ENCODE measurements at places on chromosomes 4 and X. TPM values are rescaled to one million over a fixed set of nuclear protein-coding genes. Genes with fewer than 3 reads are reported as not detected.

- peak; percentile 87 for DNase-seq
Measured at GRCh38 chr4:14168919-14169318, 541.4 kb upstream of the BOD1L1 start.

DNA sequence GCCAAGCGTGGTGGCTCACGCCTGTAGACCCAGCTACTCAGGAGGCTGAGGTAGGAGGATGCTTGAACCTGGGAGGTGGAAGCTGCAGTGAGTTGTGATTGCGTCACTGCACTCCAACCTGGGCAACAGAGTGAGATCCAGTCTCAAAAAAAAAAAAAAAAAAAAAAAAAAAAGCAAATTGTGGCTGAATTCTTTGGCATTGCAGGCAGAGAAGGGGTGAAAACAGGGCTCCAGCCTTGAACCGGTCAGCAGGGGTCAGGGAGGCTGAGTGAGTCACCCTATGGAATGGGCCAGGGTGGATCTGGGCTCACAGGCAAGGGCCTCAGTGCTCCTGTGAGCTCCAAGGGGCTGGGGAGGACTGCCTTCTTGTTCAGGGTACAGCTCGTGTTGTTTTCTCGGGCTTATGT lies 13.2 kb upstream of the FAM3A start:
- no peak for DNase-seq

DNA sequence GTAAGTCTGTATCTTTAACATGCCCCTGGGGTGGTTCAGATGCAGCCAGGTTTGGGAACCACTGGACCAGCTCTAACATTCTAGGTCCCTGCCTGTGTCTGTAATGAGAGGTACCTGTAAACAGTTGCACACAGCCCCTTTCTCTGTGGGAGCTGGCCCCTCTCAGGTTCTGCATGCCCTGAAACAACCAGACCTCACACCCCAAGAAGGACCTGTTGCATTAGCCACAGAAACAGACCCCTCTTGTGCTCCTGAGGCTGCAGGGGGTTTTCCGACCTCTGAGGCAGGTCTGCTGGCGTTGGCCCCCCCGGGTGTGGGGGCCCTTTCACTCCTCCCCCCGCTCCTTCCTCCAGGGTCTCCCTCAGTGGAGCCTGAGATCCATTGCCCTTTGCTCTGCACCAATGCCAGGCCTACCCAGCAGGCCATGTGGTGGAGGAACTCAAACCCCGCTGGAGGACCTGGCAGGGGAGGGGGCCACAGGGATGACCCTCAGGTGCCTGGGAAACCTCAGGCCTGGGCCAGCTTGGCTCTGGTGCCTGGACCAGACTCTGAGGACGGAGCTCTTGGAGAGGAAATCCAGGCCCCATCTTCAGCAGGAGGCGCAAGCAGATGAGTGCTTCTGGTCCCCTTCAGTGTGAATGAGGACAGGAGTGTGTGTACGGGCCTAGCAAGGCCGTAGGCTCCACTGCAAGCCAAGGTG lies 61.4 kb upstream of the PJA1 start:
- DNase-seq = no peak

- DNase-seq = no peak
Measured at GRCh38 chrX:70096052-70096451, 33.8 kb downstream of the OTUD6A start.

DNA sequence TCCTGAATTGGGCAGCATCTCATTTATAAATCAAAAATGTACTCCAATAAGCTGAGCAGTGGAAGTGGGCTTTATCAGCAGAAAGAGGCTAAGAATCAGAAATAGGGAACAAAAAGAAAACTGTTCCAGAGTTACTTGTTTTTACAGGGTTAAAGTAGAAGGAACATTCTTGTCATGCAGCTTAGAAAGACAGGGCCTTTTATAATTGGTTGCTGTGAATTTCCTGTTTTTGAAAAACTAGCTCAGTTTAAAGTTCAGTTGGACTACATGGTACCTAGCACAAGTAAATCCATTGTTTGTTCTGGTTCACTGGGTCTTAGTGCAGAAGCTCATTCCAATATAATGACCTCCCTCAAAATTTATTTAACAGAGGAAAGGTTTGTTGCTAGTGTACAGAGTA lies 200.8 kb downstream of the GRIA2 start:
- no peak for DNase-seq

DNA sequence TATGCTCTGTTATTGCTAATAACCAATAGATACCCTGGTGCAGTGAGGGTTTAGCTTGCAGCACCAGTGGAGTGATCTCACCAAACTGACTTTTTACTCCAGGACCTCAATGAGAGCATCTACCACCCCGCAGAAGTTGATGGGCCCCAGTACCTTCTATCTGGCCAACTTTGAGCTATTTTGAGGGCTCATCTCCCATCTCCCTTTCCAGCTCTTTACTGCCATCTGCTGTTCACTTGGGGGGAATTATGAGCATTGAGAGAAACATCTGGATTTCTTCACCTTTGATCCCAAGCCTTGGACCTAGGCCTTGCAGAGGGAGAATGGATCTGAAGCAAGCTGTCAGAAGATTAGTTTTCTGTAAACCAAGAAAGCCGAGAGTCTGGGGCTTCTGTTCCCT lies 143.6 kb downstream of the TMEM164 start:
- no peak for DNase-seq

Gene TCP11X2
- not detected for total RNA-seq

Gene MAGEB10
- not detected for total RNA-seq

DNA sequence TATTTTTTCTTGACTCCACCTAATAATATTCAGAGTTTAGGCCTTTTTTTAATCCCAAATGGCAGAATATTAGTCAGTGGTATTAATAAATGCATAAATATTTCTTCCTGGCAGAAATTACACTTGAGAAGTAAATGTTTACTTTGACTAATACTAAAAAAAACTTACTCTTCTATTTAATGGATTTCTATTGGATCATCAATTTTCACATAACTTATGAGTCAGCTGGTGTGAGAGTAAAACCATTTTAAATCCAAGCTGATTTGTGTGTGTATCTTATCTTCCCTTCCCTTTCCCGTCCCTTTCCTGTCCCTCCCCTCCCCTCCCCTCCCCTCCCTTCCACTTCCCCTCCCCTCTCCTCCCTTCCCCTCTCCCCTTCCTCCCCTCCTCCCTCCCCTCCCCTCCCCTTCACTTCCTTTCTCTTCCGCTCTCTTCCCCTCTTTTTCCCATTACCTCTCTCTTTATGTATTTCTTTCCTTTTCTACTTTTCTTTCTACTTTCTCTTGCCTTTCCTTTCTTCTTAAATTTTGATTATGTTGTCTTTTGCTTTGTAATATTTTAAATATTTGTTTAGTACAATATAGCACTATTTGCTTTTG lies 630.1 kb upstream of the EPHA5 start:
- no peak for DNase-seq

DNA sequence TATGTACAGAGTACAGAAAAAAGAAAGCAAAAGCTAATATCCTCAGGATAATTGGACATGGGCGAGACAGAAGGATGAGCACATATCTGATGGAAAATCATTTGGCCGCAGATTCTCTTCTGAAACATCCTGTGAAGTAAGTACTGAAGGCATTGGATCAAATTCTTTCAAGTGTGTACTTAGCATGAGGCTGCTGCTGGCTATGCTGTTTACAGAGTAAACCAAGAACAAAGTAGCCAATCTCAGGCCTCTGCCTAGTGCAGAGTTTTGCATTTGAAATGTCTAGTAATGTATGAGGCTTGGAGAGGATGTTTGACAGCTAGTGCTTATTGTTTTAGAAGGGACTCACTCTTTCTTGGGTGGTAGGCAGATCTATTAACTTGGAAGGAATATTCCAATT lies 128.5 kb downstream of the MAGEC2 start:
- DNase-seq = no peak

Gene HS6ST2
- total RNA-seq = 0.07 TPM

- no peak for DNase-seq
Measured at GRCh38 chr4:176849076-176849475, 56.4 kb upstream of the VEGFC start.

Gene TRIM60
- not detected for total RNA-seq

DNA sequence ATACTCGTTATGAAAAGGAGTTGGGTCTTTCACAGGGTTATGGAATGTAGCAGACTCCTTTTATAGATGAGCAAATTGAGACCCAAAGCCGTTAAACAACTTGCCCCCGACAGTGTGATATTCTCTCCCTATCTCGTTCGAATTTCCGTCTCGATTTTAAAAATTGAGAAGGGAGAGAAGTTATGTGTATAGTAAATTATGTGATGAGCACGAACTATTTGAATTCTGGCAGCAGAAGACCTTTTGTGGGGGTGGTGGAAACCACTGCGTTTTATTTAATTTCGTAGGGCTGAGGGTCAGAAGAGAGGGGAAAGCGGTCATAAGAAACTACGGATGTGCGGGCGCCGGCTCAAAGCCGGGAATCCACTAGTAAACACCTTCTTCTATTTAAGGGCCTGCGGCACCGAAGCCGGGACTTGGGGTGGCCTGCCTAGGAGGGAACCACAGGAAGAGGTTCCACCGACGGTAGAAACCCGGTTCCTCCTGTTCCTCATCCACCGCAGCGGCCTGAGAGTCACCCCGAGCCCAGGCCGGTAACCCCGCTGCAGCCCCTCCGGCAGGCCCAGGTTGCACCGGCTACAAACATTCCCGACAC lies 1.5 kb upstream of the DDX3X start:
- no peak for DNase-seq

Gene XPNPEP2
- not detected for total RNA-seq

DNA sequence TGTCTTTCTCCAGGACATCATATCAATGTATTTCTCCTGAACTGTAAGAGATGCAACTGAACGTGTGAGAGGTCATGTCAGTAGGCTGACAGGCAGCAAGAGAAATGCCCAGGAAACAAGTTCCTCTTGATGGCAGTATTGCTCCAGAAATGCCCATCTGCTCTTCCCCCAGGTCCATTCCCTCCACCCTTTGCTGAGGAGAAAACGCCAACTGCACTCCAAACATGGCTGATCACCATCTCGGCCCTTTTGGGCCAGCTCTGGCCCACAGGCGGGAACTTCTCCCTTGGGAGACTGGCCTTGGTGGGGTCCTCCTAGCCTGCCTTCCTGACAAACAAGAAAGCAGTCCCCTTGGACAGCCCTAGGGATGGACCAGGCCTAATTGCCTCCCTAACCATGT lies 276.5 kb upstream of the AGTR2 start:
- no peak for DNase-seq

Gene FAM114A1
- total RNA-seq = 117 TPM

- no peak for DNase-seq
Measured at GRCh38 chrX:120251471-120252011, 929 bp downstream of the ZBTB33 start.

Gene TMSB15B
- total RNA-seq = 3.9 TPM

DNA sequence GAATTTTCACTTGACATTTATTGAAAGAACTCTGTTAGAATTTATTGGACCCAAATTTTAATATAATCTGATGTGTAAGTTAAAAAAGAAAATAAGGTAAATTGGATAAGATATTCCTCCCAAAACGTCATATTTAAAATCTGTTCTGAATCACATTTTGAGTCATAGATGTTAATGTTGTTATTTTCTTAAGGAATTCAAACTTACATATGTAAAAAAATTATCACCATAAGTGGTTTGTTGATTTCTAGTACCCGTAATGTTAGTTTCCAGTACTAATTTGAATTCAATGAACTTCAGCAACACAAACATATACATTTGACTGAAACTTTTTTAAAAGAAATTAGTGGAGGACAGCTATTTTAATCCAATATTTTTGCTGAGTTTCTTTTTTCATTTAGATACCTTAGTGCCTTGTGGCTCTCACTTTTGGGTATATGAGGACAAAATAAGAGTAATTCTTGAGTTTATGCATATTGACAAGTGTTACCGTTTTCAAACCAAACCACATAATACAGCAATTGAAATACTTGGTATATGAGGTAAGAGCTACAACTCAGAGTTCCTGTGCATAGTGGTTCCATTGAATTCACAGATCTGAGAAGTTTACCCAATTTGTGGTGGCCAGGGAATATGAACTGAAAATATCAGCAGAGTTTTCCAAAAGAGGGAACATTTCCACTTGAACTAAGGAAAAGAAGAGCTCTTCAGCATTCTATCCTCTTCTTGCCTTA lies 71.8 kb downstream of the C4orf46 start:
- no peak for DNase-seq

GRCh38 chr4:2484993-2485392 lies 16.1 kb downstream of the RNF4 start:
- DNase-seq = peak; percentile 29

DNA sequence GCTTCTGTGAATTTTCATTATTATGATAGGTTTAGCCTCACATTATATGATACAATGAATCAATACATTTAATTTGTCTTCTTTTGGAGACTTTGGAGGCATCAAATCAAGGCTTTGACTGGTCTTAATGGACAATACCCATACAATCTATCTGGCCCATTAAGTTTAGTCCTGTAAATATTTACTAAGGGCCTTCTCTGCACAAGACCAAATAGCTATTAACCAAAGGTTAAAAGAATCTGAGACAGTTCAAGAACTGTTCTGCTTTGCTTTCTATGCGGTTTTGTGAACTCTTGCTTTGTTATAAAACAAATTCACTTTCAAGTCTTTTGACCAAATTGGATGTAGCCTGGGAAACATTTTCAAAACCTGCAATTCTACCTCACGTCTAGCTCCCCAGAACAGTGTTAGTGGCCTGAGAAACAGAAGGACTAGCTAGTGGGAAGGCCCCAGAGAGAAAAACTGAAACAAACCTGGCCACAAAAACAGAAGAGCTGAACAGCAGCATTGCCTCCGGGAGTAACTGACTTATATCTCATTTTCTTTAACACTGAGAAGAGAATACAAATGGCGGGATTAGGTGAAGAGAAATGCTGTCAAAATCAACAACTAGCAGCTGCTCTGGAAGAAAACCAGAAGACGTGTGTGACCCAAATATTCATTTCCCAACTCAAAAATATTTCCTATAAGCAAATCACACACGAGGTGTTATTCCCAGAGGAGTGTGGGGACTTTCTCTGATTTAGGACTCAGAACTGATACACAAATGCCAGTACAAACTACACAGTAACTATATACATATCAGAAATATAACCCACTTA lies 548 bp downstream of the TLR1 start:
- no peak for DNase-seq

Gene ACE2
- total RNA-seq = 0.07 TPM

- DNase-seq = no peak
Measured at GRCh38 chr4:136829280-136829679, 703.0 kb downstream of the PCDH18 start.

DNA sequence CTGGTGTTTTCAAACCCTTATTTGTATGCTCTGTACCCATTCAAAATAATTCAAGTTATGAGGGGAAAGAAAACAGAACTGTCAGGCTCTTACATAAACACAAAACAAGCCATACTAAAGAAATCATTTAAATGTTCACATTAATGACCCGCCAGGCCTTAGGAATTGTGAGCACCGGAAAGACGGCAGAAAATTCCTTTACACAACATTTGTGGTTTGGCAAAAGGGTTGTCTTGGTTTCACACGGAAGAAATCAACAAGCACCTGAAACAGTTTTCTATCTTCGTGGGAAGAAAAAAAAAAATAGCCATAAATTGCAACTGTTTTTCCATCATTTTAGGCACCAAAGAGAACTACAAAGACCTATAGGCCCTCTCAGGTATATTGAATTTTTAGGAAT lies 188.5 kb upstream of the FTHL17 start:
- DNase-seq = no peak

DNA sequence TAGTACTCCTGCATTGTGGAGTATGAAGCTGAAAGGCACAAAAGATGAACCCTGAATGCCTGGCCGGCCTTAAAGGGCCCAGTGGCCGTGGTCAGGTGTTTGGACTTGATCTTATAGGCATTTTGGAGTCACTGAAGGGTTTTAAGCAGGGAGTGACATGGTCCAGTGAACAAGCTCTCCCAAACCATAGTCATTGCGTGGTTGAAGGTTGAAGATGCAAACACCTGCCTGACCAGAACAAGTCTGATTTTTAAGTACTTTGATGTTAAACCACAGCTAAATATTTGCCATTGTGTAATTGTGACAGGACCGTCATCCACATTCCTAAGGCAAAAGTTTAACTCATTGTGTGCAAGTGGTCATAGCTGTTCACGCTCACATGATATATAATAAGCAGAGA lies 3.3 kb downstream of the STK32B start:
- no peak for DNase-seq

Measured in pulmonary artery endothelial cell (primary cell).